ENCODE measurements at places on chromosomes 7 and 10.

GRCh38 chr7:122423591-122423990 lies 119.0 kb upstream of the FEZF1 start:
- no peak for DNase-seq

DNA sequence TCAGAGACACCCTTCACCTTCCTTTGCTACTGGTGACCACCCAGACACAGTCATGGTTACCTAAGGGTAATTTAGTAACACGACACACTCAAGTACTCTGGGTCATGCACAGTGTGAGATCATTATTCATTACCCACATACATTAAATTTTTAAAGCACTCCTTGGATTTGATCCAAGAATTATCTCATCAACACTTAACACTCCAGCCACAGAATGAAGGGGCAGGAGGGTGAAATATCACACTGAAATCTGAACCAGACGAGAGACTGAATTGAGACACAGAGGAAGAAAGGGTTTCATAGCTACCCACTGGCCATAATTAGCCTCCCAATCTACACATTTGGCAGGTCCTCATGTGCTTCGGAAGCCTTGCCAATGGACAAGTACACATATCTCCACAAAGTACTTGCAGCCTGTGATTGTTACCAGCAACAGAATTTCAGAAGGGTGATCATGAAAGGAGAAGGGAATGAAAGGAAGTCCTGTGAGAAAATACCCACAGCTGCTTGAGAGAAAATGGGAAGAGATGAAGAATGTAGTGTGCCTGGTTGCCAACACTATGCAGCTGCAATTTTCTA lies 189.3 kb downstream of the POLR1F start:
- DNase-seq = no peak

GRCh38 chr7:27235387-27236311 lies 7.0 kb upstream of the EVX1 start:
- DNase-seq = no peak

- no peak for DNase-seq
Measured at GRCh38 chr10:78634835-78635234, 433.9 kb upstream of the ZMIZ1 start.

DNA sequence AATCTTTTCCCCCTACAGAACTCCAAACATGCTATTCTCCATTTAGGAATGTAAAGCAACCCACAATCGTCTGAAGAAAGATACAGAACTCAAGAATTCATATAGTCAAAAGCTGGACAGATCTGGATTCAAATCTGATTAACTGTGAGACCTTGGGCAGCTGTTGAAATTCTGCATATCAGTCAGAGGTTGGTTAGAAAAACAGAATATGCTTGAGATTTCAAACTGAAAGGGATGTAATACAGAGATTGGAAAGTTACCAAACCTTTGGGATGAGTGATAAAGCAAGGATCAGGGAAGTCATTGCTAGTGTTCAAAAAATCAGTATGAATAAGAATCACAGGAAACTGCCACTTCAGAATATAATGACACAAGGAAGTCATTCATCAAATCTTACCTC lies 406.6 kb downstream of the HTR7 start:
- DNase-seq = no peak

- DNase-seq = no peak
Measured at GRCh38 chr10:7971949-7972348, 82.5 kb upstream of the GATA3 start.

DNA sequence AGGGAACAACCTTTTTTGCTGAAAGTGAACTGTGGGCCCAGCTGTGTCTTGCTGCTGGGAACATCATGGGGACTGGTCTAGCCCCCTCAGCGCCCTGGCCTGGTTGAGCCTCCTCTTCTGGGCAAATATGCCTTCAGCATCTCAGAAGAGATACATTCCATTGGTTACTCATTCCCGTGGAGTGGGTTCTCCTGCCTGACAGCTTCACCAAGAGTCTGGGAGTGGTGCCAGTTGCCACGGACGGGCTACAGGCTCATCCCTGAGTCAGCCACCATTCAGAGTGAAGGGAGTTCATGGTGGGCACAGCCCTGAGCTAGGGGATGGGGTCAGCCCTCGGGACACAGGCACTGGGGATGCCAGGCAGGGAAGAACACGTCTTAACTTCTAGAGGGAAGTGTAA lies 81.9 kb downstream of the RAMP3 start:
- no peak for DNase-seq

- DNase-seq = no peak
Measured at GRCh38 chr10:104762793-104763192, 121.7 kb downstream of the SORCS3 start.

GRCh38 chr7:1919539-1920265 lies 249.6 kb downstream of the ELFN1 start:
- DNase-seq = no peak

DNA sequence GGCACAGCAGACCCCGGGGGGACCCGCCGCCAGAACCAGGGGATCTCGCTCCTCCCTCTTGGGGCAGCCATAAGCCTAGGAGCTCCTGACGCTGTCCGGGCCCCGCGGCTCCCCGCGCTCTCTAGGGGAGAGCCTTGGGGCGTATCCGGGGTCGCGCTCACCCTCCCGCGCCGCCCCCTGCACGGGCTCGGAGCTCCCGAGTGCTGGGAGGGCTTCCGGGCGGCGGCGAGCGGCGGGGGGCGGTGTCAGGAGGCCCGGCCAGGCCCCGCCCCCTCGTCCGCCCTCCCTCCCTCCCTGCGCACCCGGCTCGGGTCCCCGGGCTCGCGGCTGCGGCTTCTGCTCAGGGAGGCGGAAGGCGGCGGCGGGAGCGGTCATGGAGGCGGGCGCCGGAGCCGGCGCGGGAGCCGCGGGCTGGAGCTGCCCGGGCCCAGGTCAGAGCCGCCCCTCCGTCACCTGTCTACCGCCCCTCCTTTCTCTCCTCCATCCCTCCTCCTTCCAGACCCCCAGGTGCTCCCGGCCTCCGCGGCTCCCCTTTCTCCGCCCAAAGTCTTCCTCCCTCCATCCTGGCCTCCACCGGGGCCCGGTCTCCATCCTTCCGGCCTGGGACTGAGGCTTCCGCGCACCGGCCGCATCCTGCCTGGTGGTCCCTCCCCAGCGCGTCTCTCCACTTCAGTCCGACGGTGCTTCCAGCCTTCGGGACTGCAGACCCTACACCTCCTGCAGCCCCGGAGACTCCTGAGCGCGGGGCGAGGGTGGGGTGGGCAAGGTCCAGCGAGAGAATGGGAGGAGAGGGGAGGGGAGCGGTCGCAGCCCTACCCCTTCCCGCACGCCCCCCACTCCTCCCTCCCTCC lies at the start of gene CCDC136:
Gene CCDC136 (plus strand): TSS at position 848 of the 851 bp plus-strand sequence. CDS start 444 bp downstream, outside the sequence.
- peak; percentile 40 for DNase-seq

- no peak for DNase-seq
Measured at GRCh38 chr7:50696810-50697582, 85.7 kb downstream of the GRB10 start.

- no peak for DNase-seq
Measured at GRCh38 chr7:75039166-75039565, 34.4 kb downstream of the RCC1L start.

Measured in stimulated activated CD8-positive, alpha-beta memory T cell treated with anti-CD3 and anti-CD28 coated beads, Interleukin-15, amount 100 ng/mL, for 1 hour (primary cell).